T follicular helper cell (primary cell): ENCODE measurements at places on chromosomes 16 and 17.

DNA sequence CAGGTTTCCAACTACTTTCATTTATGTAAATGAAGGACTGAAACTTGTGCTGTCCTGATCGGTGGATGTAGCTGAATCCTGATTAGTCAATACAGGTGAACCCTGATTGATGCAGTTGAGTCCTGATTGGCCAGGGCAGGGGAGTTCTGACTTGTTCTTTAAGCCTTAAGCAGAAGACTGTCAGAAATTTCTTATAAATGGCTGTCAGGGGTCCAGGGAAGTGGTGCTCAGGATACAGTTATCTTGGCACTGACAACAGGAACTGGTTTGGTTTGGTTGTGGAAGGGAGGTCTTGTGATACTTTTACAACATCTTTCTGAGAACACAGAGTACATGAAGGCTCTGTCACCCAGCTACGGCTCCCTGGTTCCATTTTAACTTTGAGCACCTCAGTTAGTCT is 132.1 kb downstream of the KCNJ12 start:
- no peak for DNase-seq

DNA sequence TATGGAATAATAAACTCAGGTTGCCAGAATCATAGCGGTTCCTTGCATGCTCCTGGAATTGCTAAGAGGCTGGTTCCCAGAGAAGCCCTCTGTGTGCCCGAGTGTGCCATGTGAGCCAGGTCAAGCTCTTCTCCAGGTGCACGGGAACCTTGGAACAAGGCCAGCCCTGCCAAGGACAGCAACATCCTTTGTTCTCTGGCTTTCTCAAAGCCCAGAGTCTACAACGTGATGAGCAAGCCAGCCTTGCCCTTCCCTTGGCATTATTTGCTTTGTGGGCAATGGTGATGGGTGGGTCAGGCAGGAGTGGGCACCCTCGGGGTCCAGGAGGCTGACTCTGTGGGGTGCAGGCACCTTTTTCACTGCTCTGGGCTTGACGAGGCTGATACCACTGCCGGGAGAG is 14.2 kb upstream of the SEC14L1 start:
- no peak for DNase-seq

DNA sequence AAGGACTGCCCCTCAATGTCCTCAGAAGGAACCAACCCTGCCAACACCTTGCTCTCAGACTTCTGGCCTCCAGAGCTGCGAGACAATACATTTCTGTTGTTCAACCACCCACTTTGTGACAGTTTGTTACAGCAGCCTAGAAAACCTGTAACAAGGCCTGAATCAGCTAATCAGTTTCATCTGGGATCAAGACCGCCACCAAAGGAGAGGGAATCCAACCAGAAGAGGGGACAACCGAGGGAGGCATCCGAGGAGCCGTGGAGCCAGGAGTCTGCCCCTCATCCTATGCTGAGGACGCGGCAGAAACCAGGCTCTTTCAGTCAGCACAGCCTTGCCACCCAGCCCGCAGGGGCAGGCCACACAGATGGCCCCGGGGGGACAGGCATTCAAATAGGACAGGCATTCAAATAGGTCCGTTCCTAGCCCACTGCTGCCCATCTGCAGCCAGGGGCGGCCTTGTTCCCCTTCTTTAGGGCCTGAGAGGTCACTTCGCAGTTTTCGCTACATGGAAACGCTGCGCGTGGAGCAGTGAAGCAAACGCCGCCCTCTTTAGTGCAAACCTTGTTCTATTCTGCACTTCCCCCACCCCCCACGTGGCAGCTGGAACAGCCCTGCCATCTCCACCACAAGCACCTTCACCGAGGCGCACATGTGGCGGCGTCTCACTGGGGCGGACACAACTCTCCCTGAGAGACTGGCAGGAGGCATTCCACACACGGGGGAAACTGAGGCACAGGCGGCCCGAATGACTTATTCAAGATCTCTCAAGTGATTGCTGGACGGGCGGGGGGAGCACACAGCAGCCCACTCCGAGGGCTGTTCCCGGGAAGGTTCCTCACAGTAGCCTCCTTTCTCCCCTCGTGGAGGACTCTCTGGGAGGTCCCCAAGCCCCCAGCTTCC is 26.7 kb downstream of the FA2H start:
- no peak for DNase-seq

DNA sequence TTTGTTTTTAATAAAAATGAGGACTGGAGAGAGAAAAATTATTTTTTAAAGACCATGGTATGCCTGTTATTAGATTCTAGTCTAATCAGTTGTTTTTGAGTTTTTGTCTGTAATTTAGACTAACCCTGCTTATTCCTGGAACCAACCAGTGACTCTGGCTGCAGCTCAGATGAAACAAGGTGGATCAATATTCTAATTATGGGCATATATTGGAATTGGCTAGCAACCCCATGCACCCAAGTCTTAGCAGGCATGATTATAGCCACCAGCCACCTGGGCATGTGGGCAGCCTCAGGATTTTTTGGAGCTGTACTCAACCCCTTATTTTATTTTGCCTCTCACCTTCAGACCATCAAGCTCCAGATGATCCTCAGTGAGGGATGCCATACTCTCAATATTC is 21.6 kb upstream of the SLC6A2 start:
- no peak for DNase-seq

DNA sequence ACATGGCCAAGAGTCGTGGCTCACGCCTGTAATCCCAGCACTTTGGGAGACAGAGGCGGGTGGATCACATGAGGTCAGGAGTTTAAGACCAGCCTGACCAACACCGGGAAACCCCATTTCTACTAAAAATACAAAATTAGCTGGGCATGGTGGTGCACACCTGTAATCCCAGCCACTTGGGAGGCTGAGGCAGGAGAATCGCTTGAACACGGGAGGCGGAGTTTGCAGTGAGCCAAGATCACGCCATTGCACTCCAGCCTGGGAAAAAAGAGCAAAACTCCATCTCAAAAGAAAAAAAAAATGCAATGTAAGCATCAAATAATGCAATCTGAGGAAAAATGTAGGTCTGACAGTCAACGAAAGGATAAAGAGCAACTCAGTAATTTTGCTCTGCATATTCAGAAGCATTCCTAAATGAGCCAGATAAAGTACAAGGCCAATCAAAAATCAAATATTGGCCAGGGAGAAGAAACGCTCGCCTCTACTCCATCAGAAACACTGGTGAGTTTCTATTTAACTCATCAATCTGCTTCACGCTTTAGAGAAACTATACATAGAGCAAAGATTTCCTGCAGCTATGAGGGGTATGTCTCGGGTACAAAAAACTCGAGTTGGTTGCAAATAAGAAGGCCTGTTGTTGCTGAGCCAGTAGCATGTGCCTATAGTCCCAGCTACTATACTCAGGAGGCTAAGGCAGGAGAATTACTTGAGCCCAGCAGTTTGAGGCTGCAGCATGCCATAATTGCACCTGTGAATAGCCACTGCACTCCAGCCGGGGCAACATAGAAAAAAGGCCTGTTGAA is 3.7 kb downstream of the TXNDC11 start:
- DNase-seq = no peak

DNA sequence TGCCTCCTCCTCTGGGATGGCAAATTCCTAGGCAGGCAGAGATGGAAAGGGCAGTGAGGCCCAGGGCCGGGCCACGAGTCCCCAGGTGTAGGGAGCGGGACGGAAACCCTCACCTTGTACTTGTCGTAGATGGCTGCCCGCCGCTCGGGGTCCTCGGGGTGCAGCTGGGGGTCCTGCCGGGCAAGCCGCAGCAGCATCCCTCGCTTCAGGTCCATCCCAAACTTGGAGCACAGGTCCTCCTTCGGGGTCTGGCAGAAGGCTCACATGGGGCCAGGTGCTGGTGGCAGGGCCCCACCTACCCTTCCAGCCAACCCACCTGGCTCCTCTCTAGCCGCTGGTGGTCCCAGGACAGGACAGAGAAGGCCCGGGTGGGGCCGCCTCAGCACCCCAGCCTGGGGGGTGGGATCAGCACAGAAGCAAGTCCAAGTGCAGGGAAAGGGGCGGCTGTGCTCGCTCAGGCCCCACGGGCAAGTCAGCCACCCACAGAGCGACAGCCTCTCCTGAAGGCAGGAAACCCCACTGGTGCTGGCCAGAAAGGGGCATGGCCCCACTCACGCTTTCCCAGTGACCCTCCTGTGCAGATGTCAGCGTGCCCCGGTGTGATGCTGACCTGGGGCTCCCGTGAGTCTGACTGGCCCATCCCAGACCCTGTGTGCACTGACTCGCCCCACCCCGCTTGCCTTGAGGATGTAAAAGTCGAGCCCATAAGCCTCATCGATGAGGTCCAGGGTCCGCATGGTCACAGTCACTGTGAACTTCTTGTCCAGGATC is 1.8 kb downstream of the MRPL28 start:
- no peak for DNase-seq

DNA sequence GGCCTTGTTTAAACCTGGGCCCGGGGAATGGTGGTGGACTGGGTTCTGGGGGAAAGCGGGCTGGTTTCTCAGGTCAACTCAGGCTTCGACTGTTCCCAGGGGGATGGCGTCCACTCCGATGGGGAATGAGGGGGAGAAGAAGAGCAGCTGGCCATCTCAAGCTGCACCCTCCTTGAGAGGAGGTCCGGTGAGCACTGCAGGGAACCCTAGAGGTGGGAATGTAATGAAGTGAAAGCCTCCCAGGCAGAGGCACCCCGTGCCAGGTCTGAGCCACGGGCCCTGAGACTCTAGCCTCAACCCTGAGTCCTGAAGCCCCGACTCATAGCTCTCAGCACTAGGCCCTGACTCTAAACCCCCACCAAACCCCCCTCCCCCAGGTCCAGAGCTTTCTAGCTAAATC is 1.2 kb upstream of the CDIPT start:
- no peak for DNase-seq

GRCh38 chr17:46028374-46028773 is 29.3 kb downstream of the STH start:
- no peak for DNase-seq

GRCh38 chr16:11136600-11136999 is 119.4 kb downstream of the SOCS1 start:
- no peak for DNase-seq
